ENCODE measurements at places on chromosomes 7 and 10.

DNA sequence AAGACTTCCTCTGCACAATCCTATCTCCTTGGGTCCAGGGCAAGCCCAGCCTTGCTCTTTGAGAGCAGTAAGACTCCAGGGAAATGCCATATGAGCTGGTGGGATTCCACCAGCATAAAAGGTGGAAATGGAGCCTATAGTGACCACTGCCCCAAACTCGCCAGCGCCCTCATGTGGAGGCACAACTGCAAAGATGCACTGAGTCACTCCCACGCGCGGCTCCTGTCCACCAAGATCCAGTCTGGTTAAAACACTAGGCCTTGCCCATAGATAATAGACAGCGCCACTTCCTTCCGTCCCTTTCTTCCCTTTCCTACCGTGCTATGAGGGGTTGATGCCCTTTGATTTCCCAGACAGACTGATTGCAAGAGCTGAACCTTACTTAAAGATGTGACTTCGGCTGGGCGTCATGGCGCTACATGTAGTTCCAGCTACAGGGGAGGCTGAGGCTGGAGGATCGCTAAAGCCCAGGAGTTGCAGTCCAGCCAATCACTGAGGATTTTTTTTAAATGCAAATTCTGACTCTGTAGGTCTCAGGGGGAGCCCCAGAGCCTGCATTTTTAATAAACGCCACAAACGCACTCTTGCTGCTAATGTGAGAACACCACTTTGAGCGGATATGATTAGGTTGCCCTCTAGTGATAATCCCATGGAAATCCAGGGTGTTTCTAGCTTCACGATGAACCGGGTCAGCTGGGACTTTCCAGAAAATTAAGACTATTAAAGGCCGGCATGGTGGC, 136.5 kb downstream of the EPC1 start:
- DNase-seq: no peak

GRCh38 chr7:150385302-150385723, 6.2 kb downstream of the ZNF775 start:
- DNase-seq: no peak

DNA sequence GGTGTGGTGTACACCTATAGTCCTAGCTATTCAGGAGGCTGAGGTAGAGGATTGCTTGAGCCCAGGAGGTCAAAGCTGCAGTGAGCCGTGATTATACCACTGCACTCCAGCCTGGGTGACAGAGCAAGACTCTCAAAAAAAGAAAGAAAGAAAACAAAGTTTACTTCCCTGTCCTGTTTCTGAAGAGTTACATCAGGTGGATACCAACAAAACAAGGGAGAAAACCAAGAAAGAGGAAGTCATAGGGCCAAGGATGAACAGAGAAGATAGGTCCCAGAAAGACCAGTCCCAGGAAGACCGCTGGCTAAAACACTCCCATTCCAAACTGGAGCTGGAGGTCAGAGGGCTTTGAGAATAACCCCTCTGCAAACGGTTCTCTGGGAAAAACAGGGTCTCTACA, 13.5 kb downstream of the MACROH2A2 start:
- DNase-seq: no peak

DNA sequence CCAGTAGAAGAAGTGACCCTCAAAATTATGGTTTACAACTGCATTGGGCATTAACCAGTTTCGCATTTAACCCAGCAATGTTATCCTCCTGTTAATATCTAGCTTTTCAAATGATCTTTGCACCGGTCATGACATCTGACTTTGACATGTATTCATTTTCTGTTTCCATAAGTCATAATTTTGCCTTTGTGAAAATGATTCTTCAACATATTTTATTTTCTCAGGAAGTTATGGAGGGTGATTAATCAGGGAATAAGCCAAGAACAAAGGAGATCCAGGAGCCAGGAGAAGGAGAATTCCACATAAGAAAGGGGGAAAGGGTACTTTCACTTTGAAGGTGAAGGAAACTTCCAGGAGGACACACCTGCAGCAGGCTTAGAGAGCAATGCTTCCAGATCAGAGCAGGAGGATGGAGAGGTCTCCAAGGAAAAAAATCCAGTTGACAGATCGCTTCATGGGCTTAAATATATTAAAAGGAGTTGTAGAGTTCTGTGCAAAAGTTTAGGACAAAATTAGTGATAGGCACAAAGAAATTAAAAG, 92.1 kb upstream of the FAM3C start:
- no peak for DNase-seq

- DNase-seq: no peak
These were observed 8.3 kb upstream of the LRRC4 start for GRCh38 chr7:128039544-128039953.

GRCh38 chr10:83539528-83540308, 599.6 kb upstream of the GHITM start:
- no peak for DNase-seq

GRCh38 chr7:91526404-91526803, 262.2 kb downstream of the FZD1 start:
- DNase-seq: no peak
